ENCODE measurements at places on chromosomes 12 and 14. TPM values are rescaled to one million over a fixed set of nuclear protein-coding genes. Genes with fewer than 3 reads are reported as not detected.

DNA sequence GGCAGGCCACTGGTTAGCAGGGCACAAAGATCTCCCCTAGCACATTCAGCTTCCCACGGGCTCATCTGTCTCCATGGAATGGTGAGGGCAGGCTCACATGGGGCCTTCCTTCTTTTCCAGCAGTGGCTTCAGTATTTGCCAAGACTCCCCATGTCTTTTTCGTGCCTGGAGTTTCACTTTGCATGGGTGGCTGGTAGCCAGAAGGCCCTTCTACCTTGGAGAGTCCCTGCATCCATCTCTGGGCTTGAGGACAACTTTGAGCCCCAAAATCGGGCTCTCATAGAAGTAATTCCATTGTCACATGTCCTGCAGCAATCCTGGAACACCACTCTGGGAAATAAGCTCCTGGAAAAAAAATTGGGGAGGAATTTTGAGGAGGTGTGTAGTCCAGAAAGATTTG, 42.1 kb downstream of the NFKBIA start:
- no peak for DNase-seq

ERBB3 gene
- total RNA-seq = 0.88 TPM

AGAP2 gene
- under 0.01 TPM for total RNA-seq

SYCP3 gene
- total RNA-seq = not detected

GRCh38 chr14:70597731-70598130, 2.7 kb downstream of the MED6 start:
- DNase-seq = no peak

DYNLL1 gene
- total RNA-seq = 287 TPM

DNA sequence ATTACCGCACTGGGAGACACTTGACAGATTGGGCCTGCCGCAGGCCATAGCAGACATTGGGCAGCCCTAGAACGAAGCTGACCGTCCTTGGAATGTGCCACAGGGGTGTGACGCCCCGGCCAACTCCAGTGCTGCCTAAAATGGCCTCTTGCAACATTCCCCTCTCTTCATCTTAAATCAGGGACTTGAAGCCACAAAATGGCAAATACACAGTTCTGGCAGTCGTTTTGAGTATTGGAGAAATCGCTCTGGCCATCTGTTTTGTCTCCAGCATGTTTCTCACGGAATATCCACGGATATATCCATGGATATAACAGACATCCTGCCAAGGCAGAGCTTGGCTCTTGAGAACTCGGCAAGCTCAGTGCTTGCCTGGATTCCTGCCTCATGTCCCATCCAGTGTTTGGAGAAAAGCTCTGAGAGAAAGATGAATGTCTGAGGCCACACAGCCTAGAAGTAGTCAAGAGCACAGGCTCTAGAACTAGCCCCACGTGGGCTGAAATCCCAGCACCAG, 158.4 kb downstream of the CHST11 start:
- no peak for DNase-seq

GRCh38 chr14:26199590-26200370, 398.1 kb downstream of the NOVA1 start:
- no peak for DNase-seq

- peak; percentile 62 for DNase-seq
These were observed 49.8 kb upstream of the USP15 start for GRCh38 chr12:62210422-62210821.

TMEM233 gene
- 0.23 TPM for total RNA-seq

GRCh38 chr12:33265900-33266299, 173.7 kb downstream of the SYT10 start:
- DNase-seq = no peak

DNA sequence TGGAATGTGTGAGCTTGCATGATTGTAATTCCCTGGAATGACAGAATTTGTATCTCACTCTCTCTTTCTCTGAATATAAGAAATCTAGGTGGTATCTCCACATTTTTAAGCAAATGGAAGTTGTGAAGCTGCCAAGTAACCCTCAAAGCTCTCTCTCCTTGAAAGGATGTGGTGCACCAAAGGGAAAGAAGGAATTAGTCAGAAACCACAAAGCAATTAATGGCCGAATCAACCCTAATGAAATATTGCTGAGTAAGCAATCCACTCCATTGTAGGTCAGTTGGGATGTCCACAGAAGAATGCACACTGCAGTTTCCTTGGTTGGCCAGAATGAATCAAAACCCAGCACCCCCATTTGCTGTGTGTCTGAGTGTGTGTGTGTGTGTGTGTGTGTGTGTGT, 153.5 kb downstream of the KCNA5 start:
- DNase-seq = no peak

All from dermis blood vessel endothelial cell (primary cell).